ENCODE measurements at places on chromosomes 12 and 14. TPM values are rescaled to one million over a fixed set of nuclear protein-coding genes. Genes with fewer than 3 reads are reported as not detected.

DNA sequence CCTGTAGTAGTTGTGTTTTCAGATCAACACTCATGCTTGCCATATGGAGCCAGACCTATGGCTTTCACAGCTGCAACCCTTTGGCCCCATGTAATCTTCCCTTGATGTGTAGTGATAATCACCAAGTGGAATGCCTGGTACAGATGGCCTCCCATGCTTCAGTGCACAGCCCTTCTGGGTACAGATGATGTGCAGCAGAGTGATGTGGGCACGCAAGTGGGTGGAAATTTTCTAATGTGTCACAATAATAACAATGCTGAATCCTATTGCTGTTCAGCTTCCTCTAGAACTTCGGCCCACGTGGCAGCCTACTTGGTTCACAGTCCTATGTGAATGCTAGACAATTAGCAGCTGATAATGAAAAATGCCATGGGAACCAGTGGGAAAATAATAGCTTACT lies 188.1 kb downstream of the SNAPC1 start:
- no peak for DNase-seq

GRCh38 chr14:99420711-99421110 lies 59.9 kb downstream of the SETD3 start:
- DNase-seq = no peak

DNA sequence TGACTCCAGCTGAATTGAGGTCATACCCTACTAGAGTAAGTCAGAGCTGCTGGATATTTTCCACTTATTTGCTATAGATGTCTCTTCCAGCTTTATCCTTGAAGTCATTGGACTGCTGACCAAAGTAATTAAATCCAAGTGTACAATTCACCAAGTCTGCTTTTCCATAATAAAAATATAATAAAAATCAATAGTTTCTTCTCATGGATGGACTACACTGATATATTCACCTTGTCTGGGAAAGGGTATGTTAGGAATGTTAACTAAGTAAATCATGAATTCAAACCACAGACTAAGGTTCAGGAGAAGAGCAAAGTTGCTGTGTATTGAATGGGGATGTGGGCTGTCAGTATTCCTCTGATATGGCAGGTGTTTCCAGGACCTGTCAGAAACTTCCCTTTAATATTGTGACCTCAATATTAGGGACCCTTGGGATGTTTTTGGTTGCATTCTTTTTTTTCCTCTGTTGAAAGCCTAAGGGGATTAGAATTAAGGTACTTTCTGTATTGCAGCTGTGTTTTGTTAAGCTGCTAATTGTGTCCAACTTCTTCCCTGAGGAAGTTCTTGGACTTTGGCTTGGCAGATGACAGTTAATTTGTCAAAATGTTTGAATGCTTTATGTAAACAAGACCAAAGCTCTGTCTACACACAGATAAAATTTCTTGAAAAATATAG lies 284.0 kb downstream of the ATP23 start:
- DNase-seq = no peak

DNA sequence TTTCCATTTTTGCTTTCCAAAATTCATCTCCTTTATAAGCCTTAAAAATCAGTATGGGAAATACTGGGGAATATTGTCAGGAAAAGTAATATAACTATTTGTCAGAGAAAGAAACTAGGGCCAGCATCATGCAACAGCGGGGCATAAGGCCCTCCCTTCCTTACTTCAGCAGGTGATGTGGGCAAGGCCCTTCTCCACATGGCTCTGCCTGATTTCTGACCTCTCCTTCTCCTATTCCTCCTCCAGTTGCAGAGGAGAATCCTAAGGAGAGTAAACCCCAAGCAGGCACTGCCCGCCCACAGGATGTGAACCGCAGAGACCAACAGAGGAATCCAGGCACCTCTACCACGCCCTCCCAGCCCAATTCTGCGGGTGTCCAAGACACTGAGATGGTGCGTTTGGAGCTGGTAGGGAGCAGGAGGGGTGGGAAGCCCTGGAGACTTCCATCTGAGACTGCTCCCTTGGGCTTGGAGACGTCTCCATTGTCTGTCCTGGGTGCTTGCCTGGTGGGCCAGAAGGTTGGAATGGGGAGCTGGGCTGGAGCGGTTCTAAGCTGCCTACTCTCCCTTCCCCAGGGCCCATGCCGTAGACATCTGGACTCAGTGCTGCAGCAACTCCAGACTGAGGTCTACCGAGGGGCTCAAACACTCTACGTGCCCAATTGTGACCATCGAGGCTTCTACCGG lies 2.7 kb upstream of the SOAT2 start:
- DNase-seq = peak; percentile 9

DNA sequence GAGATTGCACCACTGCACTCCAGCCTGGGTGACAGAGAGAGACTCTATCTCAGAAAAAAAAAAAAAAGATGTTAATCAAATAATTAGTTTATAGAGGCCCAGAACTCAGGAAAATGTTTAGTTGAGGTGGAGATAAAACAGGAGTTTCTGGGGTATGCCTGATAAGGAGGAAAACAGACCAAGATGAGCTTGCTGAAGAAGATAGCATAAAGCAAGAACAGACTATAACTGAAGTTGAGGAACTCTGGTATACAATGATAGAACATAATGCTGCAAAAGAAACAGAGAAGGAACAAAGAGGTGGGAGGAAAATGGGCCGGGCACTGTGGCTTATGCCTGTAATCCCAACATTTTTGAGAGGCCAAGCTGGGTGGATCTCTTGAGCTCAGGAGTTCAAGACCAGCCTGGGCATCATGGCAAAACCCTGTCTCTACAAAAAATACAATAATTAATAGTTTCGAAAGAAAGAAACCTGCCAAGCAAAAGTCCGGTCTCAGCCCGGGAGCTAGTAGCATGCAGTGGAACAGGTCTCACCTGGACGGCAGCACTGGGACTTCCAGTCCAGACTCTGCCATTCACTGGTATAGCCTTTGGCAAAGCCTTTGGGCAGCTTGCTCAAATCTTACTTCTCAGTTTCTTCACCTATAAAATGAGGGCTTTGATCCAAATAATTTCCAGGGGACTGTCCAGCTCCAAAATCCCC lies 25.4 kb downstream of the SLC35E3 start:
- no peak for DNase-seq

- DNase-seq = no peak
Measured at GRCh38 chr12:130083002-130083401, 79.3 kb upstream of the FZD10 start.

GRCh38 chr12:5197131-5197530 lies 153.5 kb downstream of the KCNA5 start:
- peak; percentile 19 for DNase-seq

GRCh38 chr14:38078393-38078792 lies 129.3 kb upstream of the SSTR1 start:
- peak; percentile 17 for DNase-seq

GRCh38 chr12:10503460-10503859 lies 2.2 kb upstream of the EIF2S3B start:
- DNase-seq = no peak

DNA sequence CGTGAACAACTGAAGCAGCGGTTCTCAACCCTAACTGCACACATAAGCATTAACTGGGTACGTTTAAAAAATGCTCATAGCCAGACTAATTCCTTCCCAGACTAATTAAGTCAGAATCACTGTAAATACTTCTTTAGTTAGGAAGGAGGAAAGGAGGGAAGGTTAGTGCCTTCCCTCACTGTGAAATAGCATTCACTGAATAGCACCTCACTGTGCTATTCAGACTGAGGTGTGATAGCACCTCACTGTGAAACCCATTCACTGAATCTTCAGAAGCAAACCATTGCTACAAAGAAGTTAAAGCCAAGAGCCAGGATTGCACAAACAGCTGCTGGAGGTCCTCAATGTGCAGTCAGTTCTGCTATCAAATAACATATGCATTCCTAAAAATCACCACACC lies 58.8 kb downstream of the RTN1 start:
- no peak for DNase-seq

GRCh38 chr12:107320929-107321631 lies 227.7 kb upstream of the CRY1 start:
- peak; percentile 39 for DNase-seq

DNA sequence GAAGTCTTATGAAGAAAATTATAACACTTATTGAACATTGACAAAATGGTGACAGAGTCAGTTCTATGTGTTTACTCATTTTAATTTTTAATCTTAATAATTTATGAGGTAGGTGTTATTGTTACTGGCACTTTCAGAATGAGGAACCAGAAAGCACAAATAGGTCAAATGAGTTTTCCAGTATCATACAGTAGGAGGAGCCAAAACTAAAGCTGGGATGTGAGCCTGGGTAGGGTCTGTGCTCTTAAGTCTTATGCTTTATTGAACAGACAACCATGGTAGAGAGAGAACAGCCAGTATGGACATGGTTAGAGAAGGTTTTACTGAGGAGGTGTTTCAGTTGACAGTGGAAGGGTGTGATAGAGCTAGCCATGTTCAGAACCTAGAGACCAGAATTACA lies 775.7 kb downstream of the TMTC2 start:
- peak; percentile 31 for DNase-seq

DNA sequence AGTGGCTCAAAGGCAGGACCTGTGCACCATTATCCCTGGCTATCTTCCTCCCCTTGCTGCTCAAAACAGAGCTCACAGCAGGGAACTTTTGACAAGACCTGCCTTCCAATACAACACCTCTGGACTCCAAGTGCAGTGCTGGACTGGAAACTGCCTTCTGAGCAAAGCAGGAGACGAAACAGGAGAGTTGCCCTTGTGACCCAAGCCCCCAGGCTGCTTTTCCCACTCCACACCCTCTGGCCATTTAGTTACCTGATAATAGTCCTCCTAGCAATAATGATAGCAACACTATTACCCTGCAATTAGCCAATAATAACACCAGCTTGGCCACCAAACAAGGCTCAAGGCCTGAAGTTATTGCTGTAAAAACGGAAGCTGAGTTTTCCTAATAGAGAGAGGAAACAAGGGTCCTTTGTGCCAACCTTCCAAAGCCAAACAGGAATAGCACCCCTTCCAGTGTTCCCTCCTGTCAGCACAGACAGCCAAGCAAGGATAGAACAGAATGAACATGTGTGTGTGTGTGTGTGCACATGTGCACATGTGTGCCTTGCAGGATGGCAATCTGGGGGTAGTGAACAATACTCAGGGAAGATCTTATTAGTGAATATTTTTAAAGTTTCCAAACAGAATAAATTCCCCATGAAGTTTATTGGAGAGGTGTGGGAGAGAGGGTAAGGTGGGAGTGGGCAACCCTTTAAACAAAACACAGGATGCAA lies 9.2 kb upstream of the KRT73 start:
- DNase-seq = no peak

GRCh38 chr14:79825046-79825521 lies 386.2 kb downstream of the DIO2 start:
- peak; percentile 61 for DNase-seq

DNA sequence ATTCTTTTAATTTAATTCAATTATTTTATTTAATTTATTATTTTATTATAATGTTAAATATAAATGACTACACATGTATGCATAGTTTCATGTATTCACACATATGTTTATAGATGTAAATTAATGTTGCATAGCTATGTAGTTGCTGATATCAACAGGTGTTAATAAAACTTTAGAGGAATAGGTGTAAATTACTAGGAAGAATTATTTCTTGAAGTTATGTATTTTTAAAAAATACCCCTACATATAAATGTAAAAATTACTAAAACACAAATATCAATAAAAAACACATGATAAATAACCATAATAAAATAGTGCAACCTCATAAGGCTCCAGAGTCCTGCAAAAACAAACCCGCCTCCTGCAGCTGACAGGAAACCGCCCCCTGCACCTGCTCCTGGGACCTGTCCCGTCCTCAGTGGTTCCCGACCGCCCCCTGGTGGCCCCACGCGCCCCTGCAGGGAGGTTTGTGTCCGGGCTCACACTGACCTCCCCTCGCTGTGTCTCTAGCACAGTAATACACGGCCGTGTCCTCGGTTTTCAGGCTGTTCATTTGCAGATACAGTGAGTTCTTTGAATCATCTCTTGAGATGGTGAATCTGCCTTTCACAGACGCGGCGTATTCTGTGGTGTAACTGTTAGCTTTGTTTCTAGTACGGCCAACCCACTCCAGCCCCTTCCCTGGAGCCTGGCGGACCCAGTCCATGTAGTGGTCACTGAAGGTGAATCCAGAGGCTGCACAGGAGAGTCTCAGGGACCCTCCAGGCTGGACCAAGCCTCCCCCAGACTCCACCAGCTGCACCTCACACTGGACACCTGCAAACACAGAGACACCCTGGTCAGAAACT lies 1264.0 kb downstream of the TMEM121 start:
- DNase-seq = peak; percentile 36

DNA sequence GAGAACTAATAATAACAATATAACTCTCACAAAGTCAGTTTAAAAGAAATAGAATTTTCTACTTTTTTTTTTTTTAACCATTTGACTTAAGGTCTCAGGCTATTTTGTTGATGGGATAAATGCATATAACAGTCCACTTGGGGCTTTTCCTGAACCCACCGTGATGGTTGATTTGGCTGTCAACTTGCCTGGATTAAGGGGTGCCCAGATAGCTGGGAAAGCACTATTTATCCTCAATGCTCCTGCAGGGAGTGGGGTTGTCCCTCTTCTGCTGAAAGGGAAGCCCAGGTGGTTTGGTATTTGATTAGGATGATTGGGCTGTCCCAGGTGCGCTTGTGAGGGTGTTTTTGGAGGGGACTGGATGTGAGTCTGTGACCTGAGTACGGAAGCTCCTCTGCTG lies 114.9 kb downstream of the AACS start:
- no peak for DNase-seq

DNA sequence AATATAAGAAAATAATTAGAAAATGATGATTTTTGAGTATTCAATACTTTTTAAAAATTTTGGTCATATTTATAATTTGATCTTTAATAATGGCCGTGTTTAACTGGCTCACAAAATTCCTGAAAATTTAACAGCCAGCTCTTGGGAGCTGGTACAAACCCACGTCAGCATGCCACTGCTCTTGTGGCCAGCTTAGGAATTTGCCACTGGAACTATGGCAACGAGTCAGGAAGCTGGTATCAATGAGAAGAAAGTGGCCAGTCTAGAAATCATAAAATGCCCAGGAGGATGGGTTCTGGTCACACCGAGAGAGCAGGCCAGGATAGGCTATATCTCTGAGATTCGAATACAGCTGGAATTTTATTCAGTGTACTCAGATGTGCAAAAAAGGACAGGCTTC lies 72.2 kb upstream of the PLEKHG3 start:
- peak; percentile 46 for DNase-seq

- DNase-seq = peak; percentile 72
Measured at GRCh38 chr12:53006810-53007309, 604 bp downstream of the EIF4B start.

GRCh38 chr14:89015016-89015415 lies 190.6 kb downstream of the TTC8 start:
- peak; percentile 47 for DNase-seq

The IAPP gene
- total RNA-seq = not detected

The LRRK2 gene
- not detected for total RNA-seq

The FAR2 gene
- total RNA-seq = 13.5 TPM

The RPS6KL1 gene
- total RNA-seq = 17.9 TPM

The AICDA gene
- total RNA-seq = not detected
